Amniotic epithelial cell (primary cell): ENCODE measurements at places on chromosomes 16 and 17.

DNA sequence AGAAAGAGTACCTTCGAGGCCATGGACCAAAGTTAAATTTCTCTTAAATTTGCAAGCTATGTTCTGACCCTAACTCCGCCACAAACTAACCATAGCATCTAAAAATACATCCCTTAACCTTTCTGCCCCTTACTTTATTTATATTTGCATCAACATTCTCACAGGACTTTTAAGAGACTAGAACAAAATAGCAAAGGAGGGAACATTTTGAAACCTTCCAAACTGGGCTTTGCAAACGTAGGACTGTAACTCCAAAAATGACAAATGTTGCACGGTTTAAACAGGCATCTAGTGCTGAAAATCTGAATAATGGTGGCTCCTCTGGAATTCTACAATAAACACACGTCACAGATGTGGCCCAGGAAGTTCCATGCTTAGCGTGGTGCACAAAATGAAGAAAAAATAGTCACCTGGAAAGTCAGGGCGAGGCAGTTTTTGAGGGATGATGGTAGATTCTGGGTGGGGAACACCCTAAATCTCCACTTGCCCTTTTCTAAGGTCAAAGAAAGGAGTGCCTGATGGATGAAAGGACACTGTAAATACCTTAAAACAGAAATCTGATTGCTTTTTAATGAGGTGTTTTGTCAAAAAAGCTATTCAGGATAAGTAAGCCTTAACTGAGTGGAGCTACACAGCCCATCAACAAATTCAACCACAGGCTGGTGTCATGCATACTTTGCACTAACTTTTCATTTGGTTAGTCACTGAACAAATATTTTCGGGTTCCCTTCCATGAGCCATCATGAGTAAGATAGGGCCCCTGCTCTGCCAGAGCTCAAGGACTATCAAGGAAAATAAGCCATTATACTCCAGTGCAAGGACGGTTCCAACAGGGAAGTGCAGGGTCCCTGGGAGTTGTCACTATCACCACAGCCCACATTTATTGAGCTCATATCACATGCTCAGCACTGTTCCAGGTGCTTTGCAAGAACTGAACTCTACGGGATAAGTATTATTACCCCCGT, 21.2 kb downstream of the ARHGAP17 start:
- DNase-seq: peak; percentile 92

GRCh38 chr17:75364078-75364477, 41.4 kb downstream of the GRB2 start:
- peak; percentile 89 for DNase-seq

- DNase-seq: no peak
Observed at GRCh38 chr17:1972487-1973160, 52.5 kb downstream of the RTN4RL1 start.

GRCh38 chr17:65346166-65346565, 209.0 kb downstream of the RGS9 start:
- peak; percentile 25 for DNase-seq

- DNase-seq: no peak
Observed at GRCh38 chr16:78520470-78520869, 421.0 kb downstream of the WWOX start.
